ENCODE measurements at places on chromosomes 5 and 9.

DNA sequence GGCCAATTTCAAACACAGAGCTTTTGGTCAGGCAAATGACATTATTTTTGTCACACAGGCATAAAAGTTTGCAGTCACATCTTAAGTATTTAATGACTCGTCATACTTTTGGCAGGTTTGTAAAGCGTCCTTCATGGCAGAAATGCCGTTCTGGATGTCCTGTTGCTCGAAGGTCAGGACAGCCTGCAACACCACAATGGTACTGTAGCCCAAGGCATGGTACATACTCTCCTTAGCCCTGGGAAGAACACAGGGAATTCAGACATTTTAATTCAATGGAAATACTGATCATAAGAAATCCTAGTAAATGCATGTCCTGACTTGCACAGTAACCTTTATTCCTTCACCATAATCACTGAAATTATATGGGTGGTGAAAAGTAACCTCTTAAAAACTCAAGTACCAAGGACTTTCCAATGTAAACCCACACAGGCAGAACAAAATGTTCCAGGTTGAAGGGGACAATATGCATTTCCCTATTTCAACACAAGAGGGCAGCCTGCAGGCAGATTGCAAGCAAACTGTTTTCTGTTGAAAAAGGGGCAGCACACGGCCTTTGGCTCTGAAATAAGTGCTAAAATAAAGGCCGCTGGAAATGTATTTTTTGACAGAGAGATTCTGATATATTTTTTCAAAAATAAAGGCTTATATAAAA lies 95.7 kb downstream of the TTC39B start:
- peak; percentile 79 for DNase-seq

- no peak for DNase-seq
These were observed 7.6 kb downstream of the GFI1B start for GRCh38 chr9:132986114-132986513.

DNA sequence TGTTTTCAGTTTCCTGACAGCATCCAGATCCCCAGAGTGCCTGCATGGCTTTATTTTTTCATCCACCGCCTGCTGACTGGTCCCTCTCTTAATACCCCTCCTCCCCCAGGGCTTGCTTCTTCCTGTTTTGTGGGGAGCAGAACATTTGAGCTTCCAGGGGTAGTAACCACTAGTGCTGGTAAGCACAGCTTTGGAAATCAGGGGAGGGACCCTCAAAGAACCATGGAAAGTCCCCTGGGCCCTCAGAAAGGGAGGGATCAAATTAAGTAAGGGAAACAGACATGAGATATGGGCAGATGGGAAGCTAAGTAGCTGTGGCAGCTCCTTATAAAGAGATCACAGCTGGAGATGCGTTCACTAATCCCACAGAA lies 26.8 kb downstream of the GRIA1 start:
- no peak for DNase-seq

DNA sequence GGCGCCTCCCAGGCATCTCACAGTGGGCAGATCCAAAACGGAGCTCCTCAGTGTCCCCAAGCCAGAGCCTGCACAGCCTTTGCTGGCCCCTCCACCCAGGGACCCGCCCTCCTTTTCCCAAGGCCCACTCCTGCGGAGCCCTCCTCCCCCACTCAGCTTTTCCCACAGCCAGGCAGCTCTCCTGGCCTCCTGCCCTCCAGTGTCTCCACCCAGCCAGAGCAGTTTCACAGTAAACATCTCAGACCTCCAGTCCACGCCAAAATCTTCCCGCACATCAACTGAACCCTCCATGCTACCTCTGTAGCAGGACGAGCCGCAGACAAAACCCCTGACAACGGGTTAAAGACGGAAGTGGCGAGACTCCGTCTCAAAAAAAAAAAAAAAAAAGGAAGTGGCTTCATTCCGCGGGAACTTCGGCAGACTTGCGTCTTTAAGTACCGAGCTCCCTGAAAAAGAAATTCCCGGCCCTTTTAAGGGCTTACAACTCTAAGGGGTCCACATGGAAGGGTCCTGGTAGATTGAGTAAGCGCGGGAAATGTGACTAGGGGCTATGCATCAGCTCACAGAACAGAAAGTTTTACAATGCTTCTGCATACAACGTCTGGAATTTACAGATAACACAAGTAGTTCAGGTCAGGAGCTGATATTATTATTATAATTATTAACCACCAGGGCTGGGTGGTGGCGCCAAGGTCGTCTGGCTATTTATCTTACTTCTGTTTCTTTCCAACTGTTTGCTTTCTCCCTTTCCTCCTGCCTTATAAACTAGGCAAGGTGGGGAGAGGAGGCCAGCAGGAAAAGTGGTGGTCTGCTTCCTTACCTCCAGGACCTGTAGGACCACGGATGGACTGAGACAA lies 11.4 kb upstream of the GRIN1 start:
- DNase-seq: no peak

DNA sequence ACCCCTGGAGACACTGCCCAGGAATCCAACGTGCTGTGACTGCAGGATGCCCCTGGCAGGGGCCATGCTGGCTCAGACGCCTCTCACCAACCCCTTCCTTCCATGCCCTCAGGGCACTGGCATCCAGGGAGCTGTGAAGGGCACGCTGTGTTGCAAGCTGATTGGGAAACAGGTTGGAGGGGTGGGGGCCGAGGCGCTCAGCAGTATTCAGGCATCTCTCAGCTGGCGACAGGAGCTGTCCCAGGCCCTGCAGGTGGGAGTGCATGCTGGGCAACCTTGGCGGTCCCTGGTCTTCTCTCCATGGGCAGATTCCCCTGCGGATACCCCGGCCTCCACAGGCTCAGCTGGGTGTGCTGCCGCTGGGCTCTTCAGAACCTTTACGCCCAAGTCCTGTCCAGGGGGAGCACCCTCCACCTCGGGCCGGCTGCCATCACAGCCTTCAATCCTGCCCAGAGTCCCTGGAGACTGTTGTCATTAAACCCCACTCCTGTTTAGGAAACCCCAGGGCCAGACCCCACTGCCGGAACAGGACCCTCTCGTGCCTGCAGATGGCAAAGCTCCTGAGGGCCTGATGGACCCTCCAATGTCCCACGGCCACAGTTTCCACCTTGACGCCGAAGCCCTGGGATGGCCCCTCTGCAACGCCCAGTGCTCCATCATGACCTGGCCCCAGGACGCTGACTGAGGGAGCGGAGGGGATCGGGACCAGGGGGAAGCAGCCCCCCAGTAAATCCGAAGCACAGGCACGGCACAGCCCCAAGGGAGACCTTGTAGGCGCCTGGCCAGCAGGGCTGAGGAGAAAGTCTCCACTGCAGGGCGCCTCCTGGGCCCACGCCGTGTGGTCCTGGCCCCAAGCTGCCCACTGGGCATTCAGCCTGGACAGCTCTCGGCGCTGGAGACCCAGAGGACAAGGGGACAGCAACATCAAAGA lies 9.3 kb downstream of the TPPP start:
- DNase-seq: no peak

DNA sequence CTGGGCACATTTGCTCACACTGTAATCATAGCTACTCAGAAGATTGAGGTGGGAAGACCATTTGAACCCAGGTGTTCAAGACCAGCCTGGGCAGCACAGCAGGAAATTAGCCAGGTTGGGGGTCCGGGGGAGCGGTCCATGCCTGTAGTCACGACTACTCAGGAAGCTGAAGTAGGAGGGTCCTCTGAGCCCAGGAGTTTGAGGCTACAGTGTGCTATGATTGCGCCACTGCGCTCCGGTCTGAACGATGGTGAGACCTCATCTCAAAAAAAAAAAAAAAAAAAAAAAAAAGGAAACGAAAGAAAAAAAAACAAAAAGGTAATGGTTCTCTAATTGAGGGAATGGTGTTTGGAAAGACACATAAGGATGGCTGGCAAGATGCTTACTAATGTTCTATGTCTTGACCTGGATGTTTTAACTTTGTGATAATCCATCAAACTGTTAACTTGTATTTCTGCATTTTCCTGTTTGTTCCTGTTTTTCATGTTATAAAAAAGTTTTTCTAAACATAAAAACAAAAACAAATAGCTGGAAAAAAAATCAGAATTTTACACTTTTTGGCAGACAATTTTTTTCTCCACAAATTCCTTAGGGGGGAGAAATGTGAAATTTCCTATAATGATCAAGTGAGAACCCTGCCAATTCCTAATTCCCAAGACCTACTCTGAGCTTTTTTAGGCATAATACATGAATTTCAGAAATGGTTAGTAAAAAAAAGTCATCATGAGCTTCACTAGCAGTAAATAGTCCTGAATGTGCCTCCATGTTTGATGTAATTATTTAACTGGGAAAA lies 96.9 kb downstream of the DENND1A start:
- DNase-seq: no peak

DNA sequence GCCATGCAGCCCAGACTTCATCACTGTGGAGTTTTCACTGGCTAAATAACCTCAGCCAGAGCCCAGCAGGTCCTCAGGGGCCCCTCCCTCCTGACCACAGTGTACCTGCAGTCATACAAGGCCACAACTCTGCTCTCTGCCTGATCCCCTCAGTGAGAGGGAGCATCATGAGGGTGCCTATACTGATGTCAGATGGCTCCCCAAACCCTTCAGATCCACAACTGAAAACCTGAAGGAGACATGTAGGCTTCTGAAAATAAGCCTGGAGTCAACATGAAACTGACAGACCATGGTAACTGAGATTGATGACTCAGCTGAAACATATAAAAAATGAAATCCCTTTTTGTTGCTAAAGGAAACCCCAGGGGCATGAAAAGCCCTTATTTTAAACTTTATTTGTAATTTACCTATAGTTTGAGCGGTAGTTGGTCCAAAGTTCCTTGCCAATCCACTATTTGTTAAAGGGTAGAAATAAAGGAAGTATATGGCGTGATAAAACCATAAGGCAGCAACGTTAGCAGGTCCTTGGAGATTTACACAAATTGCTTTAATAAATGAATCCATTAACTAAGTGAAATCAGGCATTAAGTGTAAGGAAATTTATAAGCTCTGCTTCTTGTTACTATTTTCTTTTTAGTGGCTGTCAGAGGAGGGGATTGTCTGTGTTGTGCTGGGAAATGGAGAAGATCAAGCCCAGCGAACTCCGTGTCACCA lies 68.3 kb downstream of the FGF1 start:
- no peak for DNase-seq

DNA sequence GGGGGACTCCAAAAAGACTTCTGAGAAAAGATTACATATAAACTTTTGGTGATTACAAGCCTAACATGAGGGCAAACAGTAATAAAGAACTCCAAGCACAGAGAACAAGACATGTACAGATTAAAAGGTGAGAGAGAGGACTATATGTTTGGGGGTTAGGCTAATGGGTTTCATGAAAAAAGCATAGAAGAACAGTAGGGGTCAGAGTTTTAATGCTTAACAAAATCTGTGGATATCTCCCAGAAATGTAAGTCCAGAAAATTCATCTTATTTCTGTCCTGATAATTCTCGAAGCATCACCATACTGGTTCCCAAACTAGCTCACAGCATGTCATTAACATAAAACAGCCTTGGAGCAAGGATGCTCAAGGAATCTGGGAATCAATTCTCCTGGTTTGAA lies 137.2 kb downstream of the ARRDC3 start:
- DNase-seq: peak; percentile 29

- peak; percentile 57 for DNase-seq
These were observed 101.8 kb downstream of the ESM1 start for GRCh38 chr5:54883374-54884194.

GRCh38 chr9:94663140-94663539 lies 23.8 kb upstream of the FBP1 start:
- DNase-seq: no peak

DNA sequence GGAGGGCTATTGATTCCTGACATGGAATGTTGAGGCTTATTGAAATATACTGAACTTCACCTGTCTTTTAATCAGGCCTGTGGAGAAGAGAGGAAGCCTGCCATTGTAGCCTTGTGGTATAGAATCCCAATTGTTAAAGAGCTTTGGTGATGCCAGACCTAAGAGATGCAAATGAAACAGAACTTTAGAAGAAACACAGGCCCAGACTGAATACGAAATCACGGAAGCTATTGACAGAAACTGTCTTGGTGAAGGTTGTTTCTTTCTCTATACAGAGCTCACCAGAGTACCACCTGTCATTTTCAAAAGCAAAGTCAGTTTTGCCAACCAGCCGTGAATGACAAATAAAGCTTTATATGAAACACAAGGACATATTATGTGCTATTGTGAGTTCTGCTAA lies 660.3 kb downstream of the ISL1 start:
- DNase-seq: no peak

GRCh38 chr5:180599981-180600553 lies 8.8 kb upstream of the SCGB3A1 start:
- DNase-seq: no peak

DNA sequence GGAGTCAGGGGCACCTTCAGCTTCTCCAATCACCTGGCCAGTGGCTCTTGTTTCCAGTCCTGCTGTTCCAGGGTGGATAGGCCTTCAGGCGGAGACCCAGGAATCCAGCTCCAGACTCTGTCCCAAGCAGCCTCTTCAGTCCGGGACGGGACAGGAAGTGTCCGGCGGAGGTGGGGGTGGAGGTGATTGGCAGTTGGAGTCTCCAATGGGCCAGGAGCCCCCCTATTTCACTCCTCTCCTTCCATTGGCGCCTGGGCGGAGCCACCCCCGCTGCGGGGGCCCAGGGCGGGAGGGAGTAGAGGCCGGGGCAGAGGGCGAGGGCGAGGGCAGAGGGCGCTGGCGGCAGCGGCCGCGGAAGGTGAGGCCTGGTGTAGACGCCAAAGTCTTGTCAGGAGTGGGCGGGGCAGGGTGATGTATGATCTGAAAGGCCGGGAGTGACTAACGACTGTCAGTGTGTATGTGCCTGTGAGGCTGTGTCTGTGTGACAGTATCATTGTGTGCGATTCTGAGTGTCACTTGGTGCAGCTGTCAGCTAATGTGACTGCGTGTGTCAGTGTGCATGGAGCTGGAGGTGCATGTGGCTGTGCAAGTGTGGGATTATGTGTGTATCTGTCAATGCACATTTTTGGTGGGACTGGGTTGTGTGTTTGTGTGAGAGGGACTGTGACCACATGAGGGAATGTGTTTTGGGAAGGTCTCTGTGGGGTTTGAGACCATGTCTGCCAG lies at the start of gene IL11RA:
IL11RA (plus strand) TSS at position 310 of the 726 bp plus-strand sequence. CDS start 3,033 bp downstream, outside the sequence.
- DNase-seq: peak; percentile 92

DNA sequence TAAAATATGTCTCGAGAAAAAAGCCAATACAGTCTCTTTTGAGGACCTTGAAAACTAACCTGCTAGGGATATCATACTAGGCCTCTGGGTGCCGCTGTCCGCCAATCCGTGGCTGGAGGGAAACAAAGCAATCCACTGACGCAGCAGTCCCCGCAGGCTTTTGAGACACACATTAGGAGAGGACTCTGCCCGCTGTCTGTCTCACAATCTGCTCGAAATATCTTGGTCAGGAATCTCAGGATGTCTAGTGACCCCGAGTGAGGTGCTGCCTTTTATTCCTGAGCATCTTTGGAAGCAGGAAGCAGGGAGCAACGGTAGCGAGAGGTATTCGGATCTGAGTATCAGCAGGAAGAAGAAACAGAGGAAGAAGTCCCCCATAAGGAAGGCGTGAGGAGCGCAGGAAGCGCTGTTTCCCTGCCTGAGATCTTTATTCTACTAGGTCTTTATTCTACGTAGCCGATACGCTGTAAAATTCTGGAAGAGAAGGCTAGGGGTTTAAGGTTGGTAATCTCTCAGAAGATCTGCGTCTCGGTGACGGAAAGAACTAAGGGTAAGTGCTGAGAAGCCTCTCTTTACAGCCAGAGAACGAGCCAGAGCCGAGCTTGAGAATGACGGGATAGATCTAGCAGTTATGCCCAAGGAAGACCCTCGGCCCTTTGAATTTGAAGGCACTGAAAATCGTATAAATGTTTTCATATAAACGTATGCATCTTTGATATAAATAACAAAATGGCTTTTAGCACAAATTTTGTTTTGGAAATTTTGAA lies 4.0 kb upstream of the PCDHGA1 start:
- DNase-seq: peak; percentile 82
